ENCODE measurements at places on chromosomes 16 and 17.

GRCh38 chr17:40108970-40109824 lies 8.8 kb upstream of the NR1D1 start:
- no peak for DNase-seq

GRCh38 chr17:357644-358043 lies 5.0 kb upstream of the RPH3AL start:
- no peak for DNase-seq

DNA sequence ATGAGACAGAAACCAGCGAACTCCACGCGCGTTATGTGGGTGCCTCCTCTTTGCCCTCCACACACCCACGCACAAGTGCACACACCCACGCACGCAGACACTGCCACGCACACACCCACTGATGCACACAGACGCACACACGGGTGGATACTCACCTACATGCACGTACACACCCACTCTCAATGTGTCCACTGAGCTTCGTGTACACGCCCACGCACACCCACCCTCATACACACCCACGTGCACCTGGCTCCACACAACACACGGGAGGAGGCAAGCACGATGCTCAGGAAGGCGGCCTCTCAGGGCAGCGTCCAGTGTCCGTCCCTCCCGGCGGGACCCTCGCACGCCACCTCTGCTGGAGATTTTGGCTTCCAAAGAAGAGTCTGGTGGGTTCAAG lies 4.2 kb downstream of the RFNG start:
- DNase-seq = no peak

- DNase-seq = no peak
These were observed 225.8 kb downstream of the PMP22 start for GRCh38 chr17:15039366-15039765.

DNA sequence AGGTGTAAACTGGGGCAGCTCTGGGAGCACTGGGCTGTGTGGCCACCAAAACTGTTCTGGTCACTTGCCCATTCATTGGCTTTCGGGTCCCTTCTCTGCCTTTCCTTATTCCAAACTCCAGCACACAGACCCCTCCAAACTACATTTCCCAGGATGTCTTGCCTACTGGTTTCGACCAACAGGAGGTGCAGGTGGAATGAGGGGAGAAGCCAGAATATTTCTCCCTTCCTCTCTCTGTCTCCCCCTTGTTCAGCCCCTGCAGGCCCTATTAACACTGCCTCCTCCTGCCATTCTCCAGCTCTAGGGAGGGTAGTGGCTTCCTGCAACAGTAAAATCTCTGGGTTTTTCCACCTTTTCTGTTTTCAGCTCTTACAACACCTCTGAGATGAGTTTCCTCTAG lies 13.2 kb upstream of the NAGPA start:
- no peak for DNase-seq

DNA sequence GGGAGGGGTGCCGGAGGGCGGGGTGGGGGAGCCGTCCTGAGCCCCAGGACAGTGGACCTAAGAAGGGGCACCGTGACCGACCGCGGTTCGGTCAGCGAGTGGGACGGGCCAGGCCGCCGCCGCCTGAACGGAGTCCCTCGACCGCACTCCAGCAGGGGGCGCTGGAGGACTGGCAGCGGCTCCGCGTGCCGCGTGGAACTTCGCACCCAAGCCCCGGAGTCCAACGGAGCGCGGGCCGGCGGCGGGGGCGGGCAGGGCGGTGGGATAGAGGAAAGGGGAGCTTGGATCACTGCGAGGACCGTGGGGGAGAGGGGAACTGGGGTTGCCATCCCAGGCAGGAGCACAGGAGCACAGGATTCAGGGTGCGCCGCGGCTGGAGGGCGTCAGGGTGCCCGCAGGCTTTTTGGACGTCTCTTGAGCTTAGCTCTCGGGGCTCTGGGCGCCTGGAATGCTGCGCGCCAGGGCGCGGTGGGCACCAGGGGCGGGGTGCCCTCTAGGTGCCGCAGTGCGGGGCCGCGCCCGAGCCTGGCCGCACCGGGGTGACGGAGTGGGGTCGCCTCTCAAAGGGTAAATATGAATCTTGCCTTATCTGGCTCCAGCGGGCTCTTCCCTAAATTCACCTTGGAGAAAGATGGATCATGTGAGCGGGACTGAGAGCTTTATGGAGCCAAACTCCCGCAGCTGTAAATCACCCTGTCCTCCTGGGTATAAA lies 379 bp upstream of the OTOP2 start:
- peak; percentile 53 for DNase-seq
